Aorta (tissue), 5 donors: ENCODE measurements at places on chromosomes 7 and 10. TPM values are rescaled to one million over a fixed set of nuclear protein-coding genes. Genes with fewer than 3 reads are reported as not detected.

- DNase-seq: no peak
These were observed 362.7 kb downstream of the PLXNA4 start for GRCh38 chr7:132213583-132213982.

DNA sequence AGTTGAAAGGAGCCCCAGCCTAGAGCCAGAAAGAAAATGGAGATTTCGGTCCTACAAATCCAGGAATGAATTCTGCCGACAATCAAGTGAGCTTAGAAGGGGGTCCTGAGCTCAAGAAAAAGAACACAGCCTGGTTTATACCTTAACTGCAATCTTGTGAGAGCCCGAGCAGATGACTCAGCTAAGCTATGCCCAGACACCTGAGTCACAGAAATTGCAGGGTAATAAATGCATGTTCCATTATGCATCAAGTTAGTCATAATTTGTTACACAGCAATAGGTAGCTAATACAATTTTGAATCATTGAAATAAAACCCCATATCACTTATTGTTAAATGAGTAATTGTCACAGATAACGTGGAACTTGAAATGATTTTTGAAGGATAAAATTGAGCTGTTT lies 111.8 kb upstream of the FOXP2 start:
- no peak for DNase-seq

DNA sequence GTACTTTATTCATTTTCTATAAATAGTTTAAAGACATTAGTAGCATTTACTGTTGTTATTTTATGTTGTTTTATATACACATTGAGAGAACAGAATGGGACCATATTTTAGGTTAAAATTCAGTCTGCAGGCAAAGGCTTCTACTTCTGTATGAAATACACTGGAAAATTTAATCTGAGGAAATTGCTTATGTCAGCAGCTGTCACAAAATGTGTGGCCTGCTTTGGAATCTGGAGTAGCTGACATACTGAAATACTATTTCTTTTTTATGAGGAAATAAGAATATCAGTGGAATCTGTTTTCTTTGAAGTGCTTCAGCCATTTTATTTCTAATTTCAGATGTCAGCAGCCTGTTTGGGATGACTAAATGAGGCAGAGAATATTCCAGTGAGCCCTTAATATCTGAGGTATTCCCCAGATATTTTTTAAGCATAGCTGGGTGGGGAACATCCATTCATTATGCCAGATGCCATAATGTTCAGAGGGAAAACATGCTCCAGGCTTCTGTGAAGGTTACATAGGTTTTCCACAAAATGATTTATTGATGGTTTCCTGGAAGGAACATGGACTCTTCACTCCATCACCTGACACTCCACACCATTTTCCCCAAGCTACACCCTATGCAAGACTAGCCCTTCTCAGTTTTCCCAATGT lies 267.1 kb downstream of the ARL4A start:
- DNase-seq: no peak

- DNase-seq: peak; percentile 85
These were observed 1.1 kb downstream of the TTYH3 start for GRCh38 chr7:2632733-2633537.

DNA sequence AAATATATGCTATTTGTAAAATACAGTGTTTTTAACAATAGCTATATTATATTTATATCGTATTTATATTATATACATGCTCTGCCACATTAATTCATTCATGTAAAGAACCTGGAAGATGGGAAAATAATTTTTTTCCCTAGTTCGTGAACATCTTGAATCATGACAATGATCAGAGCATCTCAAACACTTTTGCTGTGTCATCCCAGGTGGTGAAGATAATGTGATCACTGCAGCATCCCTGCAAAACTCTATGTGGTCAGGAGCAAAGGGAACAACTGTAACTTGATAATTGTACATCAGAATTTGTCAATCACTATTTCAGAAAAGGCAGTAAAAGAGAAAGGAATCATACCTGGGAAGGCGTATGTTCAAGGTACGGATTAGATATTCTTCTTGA lies 39.3 kb downstream of the RAPGEF5 start:
- no peak for DNase-seq

- no peak for DNase-seq
These were observed 28.9 kb upstream of the INHBA start for GRCh38 chr7:41731493-41732435.

- no peak for DNase-seq
These were observed 6.1 kb upstream of the ABLIM1 start for GRCh38 chr10:114664127-114664526.

- no peak for DNase-seq
These were observed 17.6 kb downstream of the GPRIN2 start for GRCh38 chr10:46538717-46539426.

DNA sequence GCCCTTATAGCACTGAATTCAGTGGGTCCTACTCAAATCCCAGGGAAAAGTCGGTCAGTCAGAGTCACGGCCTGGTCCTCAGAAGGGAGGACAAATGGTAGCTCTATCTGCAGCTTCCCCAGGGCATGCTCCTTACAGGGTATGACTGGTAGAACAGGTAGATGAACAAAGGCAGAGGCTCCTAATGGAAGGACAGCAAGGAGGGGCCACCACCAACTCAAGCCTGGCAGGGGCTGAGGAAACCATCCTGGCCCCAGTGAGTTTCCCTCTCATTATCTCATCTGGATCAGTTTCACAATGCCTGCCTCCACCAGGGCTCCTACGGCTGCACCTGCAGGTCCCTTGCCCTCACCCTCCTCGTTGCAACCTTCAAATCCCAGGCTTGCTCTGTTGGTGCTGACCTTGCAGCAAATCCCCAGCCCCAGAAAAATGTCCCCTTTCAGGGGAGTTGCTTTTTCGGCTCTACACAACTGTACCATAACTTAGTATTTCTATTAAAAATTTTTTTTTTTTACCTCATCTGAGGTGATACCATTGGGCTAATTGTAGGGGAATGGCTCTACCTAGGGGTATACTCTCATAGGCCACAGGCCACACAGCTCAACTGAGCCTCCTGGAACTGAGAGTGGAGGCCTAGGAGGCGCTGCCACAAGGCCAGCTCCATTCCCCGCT lies 2.4 kb upstream of the MYO1G start:
- DNase-seq: peak; percentile 41

DNA sequence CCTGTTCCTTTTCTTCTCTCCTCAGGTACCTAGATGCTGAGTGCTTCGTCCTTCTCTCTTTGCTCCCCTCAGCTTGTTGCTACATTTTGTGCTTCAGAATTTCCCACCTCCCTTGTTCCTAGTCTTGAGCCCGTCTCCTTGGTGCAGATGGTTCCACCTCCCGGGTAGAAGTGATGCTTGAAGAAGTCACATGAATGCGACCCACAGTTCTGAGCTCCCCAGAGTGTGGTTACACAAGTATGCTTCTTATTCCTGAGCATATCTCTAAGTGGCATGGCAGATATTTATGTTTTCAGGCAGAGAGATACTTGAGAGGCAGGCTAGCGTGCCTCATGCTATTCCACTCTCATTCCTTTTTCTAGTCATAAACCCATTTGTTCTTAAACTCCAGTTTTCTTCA lies 34.0 kb downstream of the INPP5F start:
- DNase-seq: no peak

DNA sequence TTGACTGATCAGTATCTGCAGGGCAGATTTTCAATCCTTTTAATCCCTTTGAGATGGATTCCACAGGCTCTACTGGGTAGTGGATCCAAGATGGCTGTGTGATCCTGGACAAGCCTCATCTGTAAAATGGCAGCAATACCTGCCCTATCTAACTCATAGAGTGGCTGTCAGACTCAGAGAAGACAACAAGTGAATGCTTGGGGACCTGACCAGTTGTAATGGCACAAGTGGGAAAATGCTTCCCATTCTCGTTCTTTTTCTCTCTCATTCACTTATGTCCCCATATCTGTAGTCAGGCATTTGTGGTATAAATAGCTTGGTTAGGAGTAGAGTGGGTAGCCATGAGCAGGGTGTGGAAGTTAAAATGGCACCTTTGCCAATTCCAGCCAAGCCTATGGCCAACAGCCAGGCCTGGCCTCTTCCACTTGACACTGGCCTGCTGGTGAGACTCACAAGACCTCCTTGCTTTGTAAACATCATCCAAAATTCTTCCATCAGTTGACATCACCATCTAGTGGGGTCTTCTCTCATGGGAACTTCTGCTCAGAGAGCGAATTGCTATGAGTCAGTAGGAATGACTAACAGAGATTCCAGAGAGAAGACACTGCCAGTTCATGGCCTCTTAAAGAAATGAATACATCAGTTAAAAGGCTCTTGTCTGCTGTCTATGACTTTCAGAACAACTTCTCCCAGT lies 150.1 kb downstream of the PLPP4 start:
- no peak for DNase-seq

DNA sequence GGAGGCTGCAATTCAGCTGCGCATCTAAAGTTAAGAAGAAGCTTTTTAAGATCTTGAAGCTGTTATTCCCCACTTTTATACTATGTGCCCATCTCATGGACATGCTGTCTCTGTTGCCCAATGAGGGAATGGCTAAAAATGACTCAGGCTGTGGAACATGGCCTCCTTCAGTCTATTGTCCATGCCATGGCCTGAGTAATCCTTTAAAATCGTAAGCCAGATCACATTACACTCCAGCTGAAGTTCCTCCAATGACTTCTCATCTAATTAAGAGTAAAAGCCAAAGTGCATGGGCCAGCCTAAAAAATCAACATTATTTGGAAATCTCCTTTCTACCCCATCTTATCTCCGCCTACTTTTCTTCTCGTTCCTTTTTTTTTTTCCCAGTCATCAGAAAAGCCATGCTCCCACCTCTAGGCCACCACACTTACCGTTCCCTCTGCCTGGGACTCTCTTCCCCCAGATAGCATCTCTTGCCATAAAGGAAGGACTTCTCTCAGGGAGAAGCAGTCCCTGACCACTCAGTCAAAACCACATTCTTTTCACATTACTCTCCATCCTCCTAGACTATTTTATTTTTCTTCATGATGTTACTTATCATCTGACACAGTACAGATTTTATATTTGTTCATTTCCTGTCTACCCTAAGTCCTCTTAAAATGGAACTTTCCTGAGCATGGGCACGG lies 337.4 kb downstream of the PRPF18 start:
- DNase-seq: no peak

- DNase-seq: no peak
These were observed 531.2 kb downstream of the HTR7 start for GRCh38 chr10:90326498-90327267.

DNA sequence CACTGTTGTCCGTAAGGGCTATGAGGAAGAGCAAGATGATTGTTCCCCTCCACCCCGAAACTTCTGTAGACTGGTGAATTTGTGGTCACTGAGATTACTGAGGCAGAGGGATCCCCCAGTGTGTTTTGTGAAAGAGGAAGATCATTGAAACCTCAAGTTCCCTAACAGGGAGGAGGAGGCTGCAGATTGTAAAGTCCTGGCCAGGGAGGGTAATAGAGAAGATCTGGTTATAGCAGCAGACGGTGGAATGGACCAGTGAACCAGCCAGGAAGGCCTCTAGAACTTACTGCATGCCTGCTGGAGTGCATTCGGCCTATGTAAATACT lies 31.1 kb downstream of the LMTK2 start:
- no peak for DNase-seq

GRCh38 chr10:110558041-110558440 lies 9.5 kb upstream of the SMC3 start:
- no peak for DNase-seq

GRCh38 chr7:92629779-92630178 lies 39.6 kb upstream of the FAM133B start:
- DNase-seq: no peak

DNA sequence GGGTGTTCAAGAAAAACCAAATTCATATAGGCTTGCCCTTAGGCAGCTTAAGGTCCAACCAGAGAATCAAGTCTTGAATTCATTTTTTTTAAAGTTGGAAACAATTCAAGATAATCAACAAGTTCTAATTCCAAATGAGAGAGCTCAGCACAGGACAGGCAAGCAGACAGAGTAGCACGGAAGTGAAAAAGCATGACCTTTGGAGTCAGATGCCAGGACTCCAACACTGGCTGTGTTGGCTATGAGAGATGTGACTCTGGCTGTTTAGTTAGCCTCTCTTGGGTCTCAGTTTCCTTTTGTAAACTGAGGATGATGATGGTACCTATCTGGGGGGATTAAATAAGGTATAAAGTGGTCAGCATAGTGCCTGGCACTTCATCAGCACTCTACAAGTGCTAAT lies 49.3 kb downstream of the FBXW4 start:
- no peak for DNase-seq

- no peak for DNase-seq
These were observed 127.1 kb downstream of the GATA3 start for GRCh38 chr10:8181496-8182157.

- DNase-seq: no peak
These were observed 768 bp upstream of the CPA1 start for GRCh38 chr7:130379532-130379920.

Gene MYL7
- total RNA-seq: not detected

Gene OR9A2
- 0.48 TPM for total RNA-seq

Gene CALML3
- total RNA-seq: not detected

Gene ENTPD1
- total RNA-seq: 110 TPM

Gene SDK1
- total RNA-seq: 46.3 TPM
